ENCODE measurements at places on chromosomes 1 and 21.

DNA sequence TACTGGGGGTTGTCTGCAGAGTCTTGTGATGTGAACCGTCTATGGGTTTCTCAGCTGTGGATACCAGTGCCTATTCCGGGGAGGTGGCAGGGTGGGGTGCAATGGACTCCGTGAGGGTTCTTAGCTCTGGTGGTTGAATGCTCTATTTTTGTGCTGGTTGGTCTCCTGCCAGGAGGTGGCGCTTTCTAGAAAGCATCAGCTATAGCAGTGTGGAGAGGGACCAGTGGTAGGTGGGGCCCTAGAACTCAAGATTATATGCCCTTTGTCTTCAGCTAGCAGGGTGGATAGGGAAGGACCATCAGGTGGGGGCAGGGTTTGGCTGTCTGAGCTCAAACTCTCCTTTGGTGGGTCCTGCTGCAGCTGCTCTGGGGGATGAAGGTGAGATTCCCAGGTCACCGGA, 127.3 kb upstream of the PLD5 start:
- DNase-seq, result peak; percentile 2

- peak; percentile 63 for DNase-seq
These were observed 43.7 kb downstream of the MRPL39 start for GRCh38 chr21:25563361-25564116.

DNA sequence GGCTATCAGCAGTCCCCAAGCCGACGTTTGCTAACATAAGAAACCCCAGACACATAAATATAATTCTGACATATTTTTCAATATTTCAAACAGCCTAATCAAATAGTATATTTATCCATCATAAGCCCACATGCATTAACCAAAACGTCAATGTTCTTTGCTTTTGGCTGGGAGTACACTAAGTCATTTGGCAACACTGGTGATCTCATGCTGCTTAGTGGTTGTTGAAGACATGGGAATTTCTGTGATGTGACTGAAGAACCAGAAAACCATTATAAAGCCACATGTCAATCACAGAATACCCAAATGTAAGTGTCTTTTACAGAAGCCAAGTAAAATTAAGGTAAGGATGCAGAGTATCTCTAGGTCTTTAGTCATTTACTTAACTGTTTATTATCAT, 57.6 kb downstream of the PLPPR5 start:
- peak; percentile 9 for DNase-seq

GRCh38 chr1:40218333-40218732, 29.4 kb upstream of the TMCO2 start:
- no peak for DNase-seq

- peak; percentile 78 for DNase-seq
These were observed 773 bp downstream of the CNST start for GRCh38 chr1:246566813-246567645.

DNA sequence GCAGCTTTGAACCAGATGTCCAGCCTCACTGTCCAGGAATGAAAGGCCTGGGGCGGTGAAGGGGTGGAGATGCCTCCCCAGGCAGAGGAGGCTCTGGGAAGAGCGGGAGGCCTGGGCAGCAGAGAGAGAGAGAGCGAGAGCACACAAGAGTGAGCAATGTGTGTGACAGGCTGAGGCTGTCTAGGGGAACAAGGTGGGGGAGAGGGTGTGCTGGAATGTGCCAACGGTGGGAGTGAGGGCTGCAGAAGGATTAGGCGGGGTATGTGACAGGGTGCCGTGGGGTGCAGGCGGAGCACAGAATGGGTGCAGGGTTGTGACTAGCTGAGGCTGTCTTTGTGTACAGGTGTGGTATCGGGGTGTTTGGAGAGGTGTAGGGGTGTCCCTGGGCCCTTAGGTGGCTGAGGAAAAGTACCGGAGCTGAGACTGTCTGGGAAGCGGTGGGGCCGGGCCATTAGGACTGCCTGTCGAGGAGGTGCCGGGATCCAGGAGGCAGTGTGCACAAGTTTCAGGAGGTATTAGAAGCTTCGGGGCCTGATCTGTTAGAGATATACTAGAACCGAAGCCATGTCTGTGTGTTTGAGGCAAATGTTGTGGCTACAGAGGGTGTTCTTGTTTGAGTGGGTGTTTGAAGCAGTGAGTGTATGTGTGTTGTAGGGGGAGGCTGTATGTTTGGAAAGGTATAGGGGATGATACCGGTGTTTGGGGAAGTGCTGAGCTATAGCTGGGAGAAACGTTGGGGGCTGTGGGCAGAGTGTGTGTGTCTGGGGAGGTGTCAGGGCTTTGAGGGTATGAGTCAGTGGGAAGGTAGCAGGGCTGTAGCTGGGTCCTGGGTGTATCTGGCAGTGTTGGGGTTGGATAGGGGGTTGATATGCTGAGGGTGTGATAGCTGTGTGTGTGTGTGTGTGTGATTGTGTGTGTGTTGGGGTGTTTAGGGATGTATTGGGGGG, 9.1 kb downstream of the AHDC1 start:
- peak; percentile 68 for DNase-seq

DNA sequence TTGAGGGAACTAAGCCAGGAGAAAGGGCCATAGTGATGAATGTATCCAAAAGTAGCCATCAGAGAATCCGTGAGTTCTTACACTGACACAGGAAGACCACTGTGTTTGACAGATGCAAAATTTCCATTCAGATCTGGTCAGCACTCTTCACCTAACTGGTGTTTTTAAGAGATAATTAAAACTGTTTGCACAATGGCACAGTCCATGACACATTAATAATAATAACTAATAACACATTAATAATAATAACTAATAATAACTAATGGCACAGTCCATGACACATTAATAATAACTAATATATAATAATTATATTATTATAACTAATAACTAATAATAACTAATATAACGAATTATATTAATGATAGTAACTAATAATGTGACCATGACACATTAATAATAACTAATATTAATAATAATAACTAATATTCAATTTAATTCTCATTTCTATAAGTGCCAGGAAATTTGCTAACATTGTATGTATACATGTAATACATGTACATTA, 195.8 kb downstream of the RGS7 start:
- DNase-seq, result no peak

- no peak for DNase-seq
These were observed 2.3 kb downstream of the DMRTB1 start for GRCh38 chr1:53461323-53462044.

DNA sequence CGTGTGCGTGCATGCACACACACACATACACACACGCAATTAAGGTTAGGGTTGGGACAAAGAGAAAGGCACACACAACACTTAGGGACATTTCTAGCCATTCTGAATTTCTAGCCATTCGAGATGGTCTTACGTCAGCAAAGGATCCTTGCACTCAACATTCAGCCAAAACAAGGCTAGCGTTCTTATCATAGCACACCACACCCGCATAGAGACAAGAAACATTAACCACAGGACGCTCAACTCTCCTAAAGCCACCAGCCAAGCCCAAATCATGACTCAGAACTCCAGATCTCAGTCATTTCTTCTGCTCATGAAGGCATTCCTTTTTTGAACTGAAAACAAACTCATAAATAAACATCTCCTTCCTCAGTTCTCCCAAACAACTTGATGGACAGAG, 106.8 kb downstream of the LMO4 start:
- DNase-seq, result peak; percentile 76

GRCh38 chr1:210727709-210728108, 399.0 kb downstream of the HHAT start:
- DNase-seq, result no peak

GRCh38 chr1:228925691-228926090, 190.4 kb downstream of the RHOU start:
- DNase-seq, result no peak

GRCh38 chr1:61193808-61194207, 111.4 kb downstream of the NFIA start:
- no peak for DNase-seq

DNA sequence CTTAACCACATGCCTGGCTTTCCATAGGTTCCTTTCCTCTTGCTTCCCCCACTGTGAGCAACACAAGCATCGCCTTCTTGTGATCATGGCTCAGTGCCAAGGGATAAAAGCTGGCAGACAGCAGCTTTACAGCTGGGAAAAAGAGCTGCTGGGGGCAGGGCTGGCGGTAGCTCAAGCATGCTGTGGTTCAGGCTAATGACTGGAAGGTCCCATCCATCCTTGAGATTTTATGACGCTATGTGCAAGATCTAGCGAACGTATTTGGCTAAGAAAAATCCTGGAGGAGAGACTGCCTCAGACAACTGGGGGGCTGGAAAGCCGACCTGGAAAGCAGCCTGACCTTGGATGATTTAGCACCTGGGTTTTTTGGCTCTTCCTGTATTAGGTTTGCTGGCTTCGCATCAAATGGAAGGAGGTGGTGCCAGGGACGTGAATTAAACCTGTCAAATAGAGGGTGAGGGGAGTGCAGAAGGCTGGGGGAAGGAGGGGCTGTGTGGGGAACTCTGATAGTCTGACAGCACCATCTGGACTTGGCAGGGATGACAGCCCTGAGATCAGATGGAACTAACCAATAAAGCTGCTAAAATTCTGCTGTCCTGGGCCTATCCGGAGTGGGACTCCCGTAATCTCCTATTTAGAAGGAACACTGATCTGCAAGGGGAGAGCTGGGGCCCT, 34.8 kb downstream of the ZMYND12 start:
- peak; percentile 96 for DNase-seq

DNA sequence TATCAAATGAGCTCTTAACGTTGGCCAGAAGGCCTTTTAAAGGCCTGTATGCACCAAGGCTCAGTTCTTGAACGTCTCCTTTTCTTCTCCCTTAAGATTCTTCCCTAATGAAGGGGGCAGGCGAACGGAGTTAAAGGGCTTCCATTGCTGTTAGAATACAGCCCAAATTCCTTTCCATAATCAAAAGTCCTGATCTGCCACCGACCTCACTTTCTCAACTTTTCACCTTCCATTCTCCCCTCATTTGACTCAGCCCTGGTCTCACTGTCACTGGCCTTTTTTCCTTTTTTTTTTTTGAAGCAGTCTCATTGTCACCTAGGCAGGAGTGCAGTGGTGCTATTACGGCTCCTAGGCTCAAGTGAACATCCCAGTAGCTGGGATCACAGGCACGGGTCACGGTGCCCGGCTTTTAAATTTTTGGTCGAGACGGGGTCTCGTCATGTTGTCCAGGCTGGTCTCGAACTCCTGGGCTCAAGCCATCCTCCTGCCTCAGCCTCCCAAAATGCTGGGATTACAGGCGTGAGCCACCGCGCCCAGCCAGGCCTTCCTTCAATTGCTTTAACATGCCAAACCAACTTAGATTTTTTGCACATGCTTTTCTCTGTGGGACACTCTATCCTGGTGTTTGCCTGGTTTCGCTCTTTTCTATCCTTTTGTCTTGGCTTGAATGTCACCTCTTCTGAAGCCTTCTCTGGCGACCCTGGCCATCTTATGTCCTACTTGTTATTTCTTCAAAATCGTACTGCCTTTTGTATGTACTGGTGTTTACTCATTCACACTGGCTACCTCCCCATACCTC, 612 bp upstream of the CMPK1 start:
- DNase-seq, result peak; percentile 16

DNA sequence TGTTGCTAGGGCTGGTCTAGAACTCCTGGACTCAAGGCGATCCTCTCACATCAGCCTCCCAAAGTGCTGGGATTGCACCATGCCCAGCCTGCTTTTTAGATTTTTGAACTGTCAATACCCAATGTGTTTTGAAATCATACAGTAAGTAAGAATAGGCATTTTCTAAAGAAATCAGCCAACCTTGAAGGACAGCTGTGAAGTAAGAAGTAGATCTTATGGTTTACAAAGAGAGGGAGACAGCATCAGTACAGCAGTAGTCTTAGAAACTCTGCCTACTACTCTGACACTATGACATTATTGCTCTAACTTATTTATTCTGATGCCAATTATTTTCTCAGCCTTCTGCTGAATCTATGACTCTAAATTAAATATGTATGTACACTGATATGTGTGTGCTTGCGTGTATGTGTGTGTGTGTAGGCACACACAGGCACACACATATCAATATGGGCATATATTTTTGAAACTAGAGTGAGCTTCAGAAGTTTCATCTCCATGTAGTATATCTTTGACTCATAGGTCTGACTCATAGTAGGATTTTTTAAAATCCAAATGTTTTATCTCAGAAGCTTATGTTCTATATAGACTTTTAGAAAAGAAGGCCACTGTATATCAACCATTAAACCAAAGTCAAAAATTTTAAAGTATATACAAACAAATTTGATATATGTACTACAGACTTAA, 140.4 kb downstream of the COL24A1 start:
- no peak for DNase-seq

DNA sequence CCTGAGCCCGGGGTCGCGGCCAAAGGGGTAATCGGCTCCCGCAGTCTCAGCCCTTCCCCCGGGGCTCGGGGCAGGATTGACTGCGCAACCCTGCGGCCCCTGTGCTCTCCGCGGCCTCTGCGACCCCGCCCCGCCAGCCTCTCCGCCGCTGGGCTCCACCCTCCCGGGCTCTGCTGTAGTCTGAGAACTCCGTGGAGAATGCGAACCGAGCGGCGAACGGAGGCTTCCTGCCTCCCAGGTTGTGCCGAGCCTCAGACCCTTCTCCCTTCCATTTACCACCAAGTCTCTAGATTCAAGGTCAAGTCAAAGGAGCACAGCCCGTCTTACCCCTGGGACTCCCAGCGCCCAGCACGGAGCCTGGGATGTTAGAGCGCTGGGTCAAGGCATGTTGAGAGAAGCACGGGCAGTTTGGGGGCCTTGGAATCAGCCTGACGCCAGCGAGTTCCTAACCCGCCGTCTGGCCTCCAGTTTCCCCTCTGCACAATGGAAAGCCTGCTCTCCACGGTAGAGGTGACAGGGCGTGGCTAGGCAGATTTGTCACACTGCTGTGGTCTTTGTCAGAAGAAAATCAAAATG, 3.0 kb downstream of the ATP2B4 start:
- DNase-seq, result peak; percentile 81

DNA sequence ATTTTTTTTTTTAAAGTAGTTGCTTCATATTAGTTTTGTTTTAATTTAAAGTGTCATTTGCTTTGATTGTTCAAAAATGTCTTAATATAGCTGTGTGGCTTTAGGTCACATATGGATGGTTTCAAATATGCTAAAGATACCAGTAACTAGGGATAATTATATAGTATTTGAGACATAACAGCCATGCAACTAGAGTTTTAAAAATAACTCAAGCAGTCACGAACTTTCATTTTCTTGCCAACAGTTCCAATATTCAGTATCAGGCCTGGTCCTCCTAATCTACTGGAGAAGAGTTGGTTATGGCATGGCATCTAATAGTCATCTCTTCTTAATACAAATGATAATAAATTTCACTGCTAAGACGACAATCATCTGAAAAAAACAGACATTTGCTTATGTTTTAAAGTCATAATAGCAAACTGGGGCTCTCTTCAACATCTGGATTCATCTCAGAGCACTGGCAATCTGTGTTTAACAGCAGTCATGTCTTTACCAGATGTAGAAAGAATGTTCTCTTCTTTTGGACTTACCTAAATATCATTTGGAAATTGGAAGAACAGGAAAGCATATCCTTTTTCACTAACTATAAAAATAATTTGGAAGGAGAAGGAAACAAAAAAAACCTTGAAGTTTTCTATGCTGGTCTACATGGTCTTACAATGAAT, 24.1 kb upstream of the A3GALT2 start:
- DNase-seq, result no peak

All from astrocyte of the hippocampus (primary cell).